Renal cortex interstitium (tissue), 15 donors: ENCODE measurements at places on chromosomes 5 and 9. TPM values are rescaled to one million over a fixed set of nuclear protein-coding genes. Genes with fewer than 3 reads are reported as not detected.

Gene PDE6A
- 0.16 TPM for polyA plus RNA-seq

Gene LCN2
- polyA plus RNA-seq, result 1.2 TPM

Gene DIPK1B
- 41.9 TPM for polyA plus RNA-seq

Gene PNPLA7
- 5.1 TPM for polyA plus RNA-seq

Gene PCDHGB3
- 2.5 TPM for polyA plus RNA-seq

Gene C9orf72
- 27.3 TPM for polyA plus RNA-seq

Gene SUSD3
- 8.4 TPM for polyA plus RNA-seq

Gene ANKRD18B
- polyA plus RNA-seq, result 0.53 TPM

Gene RANBP6
- 28.1 TPM for polyA plus RNA-seq
